ENCODE measurements at places on chromosomes 13 and 19.

- no peak for DNase-seq
These were observed 9.4 kb downstream of the URAD start for GRCh38 chr13:27979001-27979643.

DNA sequence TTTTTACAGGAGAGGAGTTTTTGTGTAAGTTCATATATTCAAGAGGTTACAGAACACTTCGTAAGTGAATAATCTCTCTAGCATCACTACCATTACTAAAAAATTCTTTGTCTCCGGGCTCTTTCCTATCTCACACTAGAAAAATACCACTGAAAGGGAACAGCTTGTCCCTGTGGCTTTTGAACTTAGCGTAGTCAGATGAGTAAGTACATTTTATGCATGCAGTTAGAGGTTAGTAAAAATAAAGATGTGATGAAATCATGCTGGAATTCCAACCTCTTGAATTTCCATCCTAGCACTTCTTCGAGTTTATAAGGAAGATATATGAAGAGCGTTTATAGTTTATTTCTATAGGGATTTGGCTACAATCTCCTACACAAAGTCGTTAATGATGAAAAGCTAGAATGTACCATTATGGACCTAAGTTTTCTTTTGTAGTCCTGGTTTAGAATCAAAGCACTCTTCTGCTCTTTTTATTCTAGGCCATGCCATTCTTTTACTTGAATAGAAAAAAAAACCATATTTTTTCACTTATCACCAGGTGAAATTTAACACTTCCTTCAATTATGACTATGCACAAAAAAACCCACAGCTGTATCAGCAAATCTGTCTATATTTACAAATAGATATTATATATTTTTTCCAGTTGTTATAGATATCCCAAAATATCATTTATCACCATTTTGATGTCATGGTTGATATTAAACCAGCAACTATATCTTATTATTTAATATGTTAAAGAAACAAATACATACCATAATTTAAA lies 139.9 kb upstream of the PCDH9 start:
- no peak for DNase-seq

DNA sequence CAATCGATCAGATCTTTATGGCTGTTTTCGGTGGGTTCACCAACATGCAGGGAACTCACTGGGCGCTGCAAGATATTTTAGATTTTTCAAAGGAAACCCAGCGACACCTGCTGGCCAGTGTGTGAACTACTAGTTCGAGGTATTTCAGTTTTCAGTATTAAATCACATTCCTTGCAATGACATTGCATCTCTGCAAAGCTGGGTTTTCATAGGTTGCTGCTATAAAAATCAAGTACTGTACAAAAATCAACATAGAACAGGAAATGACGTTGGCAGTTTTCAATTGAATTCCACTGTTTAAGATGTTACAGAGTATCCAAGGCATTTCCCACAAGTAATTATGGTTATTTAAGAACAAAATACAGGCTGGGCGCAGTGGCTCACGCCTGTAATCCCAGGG lies 17.6 kb downstream of the LIG1 start:
- DNase-seq: peak; percentile 49

DNA sequence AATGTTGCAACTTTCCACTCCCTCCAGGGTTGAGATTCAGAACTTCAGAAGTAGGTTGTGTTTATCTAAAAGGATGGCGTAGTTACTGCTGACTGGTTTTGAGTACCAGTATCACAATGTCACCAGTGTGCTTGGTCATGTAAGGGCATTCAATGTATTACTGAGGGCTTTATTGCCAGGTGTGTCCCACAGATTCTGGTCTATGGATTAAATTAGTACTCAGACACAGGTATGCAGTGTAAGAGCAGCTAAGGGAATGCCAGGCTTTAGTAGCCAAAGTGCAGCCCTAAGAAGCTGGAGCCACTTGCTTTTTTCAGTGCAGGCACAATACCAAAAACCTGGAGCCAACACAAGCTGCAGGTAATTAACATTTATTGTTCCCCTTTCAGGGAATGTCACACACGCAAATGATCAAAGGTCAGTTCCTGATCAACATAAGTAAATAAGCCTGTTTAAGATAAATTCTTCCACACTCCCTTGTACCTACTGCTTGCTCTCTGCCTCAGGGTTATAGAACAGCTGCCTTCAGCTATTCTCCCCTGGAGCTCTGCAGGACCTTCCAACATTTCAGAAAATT lies 130.1 kb upstream of the ZNF91 start:
- no peak for DNase-seq

- no peak for DNase-seq
These were observed 21.5 kb downstream of the RYR1 start for GRCh38 chr19:38455031-38455430.

DNA sequence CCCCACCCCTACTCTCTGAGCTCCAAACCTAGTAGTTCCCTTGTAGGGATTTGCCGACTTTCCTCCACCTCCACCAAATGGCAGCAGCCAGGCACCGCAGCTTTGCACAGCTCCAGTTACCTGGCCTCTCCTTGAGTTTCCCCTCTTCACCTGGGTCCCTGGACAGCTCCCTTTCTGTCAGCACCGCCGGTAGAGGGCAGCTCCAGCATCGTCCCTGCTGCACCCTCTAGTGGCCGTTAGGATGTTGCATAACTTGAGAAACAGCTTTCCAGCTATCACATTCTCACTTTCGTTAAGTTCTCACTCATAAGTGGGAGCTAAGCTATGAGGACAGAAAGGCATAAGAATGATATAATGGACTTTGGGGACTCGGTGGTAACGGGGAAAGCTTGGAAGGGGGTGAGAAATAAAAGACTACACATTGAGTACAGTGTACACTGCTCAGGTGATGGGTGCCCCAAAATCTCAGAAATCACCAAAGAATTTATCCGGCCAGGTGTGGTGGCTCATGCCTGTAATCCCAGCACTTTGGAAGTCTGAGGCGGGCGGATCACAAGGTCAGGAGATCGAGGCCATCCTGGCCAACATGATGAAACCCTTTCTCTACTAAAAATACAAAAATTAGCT lies 60.4 kb upstream of the OLFM4 start:
- DNase-seq: peak; percentile 72

DNA sequence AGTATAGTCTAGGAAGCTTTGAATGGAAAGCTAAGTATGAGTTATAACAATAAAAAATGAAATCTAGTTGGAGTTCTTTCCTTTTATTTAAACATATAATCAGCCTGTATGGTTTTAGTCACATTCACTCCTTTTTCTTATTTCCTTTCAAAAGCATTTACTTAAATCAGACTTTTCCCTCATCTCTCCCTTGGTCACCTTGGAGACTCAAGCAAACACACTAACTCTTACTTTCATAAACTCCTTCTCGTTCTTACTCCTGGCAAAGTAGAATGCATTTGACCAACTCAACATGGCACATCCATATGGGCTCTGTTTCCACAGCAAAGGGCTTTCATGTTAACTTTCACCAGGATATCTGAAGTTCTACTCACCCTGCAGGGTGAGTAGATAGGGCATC lies 400.0 kb downstream of the LMO7 start:
- DNase-seq: no peak

GRCh38 chr19:19064098-19064722 lies 416 bp downstream of the SLC25A42 start:
- no peak for DNase-seq

Measured in T-helper 2 cell (primary cell).